BJ (cell line): ENCODE measurements at places on chromosomes 12 and 14.

DNA sequence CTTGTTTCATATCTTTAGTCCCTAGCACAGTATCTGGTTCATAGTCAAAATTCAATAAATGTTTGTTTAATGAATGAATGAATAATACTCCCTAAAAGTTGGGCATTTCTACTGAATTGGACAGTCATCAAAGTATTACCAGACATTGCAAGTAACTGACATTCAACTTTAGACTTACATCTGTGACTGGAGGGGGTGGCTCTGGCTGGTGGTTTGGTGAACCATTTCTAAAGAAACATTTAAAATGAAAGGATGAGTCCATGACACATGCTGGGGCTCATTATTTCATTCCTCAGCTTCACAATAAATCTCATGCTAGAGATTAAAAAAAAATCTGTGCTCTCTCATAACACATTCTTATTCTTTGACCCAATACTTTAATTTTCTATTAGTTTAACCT is 20.6 kb upstream of the CSRNP2 start:
- DNase-seq = no peak

- DNase-seq = no peak
Observed at GRCh38 chr14:51314321-51315015, 74.4 kb downstream of the TMX1 start.

DNA sequence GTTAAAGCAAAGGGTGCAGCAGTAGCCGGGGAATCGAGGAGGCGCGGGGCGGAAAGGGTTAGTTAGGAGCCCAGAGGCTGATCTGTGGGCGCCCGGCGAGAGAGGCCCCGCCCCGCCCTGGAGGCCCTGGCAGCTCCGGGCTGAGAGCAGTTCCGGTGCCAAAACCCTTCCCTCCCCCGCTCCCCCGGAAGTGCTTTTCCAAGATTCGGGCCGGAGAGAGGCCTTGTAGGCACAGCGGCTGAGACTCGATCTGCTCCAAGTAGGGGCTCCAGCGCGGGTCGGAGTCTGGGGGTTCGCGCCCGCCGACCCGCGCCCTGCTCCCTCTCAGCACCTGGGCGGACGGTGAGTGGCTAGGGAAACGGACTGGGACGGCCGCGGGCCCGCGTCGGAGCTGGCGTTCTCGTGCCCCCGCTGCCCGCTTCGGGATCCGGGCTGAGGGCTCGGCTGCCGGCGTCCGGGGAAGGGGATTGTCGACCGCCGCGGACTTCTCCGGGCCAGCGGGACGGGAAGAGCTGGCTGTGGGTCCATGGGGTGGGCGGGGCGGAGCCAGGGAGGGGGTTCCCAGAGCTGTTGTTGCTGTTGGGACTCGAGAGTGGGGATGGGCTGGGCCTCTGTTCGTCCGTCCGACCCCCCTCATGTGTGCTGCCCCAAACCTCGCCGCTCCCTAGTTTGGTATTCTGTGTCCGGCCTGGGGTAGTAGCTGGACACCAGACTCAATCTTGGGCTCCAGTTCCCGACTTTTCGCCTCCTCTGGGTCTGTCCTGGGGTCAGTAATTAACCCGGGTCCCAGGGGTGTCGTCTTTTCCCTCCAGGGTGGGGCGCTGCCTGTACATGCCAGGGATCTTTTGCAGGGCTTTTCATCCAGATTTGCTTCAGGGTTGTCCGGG is at the start of gene FRS2:
Gene FRS2, plus strand, starts transcription at position 200 of the 887 bp plus-strand sequence. CDS start 98,643 bp downstream, outside the sequence.
- DNase-seq = no peak

DNA sequence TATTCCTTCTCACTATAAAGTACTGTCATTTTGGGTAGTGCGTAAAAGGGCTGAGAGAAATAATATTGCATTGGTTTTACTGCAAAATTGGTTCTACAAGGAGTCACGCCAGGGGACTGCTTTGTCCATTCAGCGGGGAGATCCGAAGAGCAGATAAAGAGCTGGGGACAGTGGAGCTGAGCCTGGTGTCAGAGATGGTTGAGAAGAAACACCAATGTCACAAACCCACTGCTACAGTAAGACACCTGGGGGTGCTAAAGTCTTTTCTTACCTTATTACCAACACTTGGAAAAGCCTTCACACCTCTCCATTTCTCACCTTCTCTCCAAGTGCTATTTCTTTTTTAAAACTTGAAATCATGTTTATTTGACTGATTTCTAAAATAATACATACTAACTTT is 14.1 kb downstream of the IL31 start:
- no peak for DNase-seq

GRCh38 chr14:42319996-42320395 is 713.3 kb downstream of the LRFN5 start:
- no peak for DNase-seq

- no peak for DNase-seq
Observed at GRCh38 chr12:34335819-34336262, 313.5 kb downstream of the ALG10 start.

DNA sequence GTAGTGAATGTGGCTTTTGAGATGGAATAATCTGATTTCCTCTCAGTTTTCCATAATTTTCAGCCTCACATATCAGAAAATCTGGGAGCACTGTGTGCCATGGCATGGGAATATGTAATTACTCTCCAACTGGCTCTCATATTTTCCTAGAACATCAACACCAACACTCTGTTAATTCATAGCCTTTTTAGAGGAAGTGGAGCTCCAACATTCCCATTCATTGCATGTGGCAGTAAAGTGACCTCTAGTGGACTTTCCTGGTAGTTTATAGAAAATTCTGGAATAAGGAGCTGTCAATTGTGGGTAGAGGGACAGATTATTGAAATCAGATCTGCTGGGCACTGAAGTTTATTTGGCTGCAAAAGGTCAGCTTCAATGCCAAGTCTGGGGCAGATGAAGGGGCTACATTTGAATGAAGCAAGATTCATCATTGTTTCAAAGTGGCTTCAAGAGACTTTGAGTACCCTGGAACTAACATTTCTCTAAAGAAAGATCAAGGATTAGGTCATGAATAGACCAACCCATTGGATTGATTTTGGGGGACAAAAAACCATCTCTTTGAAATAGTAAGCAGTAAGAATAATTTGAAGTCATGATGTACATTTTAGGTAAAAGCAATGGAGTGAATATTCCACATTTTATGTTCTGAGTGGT is 23.6 kb upstream of the USP44 start:
- DNase-seq = no peak

- DNase-seq = no peak
Observed at GRCh38 chr14:89909586-89909985, 44.9 kb downstream of the EFCAB11 start.

- DNase-seq = no peak
Observed at GRCh38 chr14:51203881-51204280, 36.2 kb upstream of the TMX1 start.

DNA sequence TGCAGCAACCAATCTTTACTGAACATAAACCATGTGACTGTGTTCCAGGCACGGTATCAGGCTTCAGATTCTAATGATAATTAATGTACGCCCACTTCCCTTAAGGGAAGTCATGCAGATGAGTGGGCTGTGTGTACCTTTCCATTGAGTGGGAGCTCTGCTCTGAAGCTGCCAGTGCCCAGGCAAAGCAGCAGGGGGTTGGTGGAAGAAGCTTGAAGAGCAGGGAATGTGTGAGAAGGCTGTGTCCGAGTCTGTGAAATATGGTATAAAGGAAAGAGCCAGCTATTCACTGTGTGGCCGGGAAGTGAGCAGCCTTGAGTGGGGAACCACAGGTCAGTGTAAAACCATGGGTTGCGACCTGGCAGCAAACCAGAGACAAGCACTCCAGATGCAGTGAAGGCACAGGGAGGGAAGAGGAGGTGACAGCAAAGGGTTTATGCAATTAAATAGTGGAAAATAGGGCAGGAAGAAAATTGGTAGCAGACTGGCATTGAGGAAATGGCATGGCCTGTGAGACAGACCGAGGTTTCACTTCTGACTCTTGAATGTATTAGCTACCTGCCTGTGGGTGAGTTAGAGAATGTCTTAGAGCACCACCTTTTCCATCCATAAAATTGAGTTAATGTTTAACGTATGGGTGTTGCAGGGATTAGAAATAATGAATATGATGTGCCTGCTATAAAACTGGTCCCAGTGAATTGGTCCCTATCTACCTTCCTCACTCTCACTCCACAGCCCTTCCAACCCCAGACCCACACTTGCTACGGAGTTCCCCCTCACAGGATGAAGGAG is 116.4 kb downstream of the NTF3 start:
- DNase-seq = no peak

DNA sequence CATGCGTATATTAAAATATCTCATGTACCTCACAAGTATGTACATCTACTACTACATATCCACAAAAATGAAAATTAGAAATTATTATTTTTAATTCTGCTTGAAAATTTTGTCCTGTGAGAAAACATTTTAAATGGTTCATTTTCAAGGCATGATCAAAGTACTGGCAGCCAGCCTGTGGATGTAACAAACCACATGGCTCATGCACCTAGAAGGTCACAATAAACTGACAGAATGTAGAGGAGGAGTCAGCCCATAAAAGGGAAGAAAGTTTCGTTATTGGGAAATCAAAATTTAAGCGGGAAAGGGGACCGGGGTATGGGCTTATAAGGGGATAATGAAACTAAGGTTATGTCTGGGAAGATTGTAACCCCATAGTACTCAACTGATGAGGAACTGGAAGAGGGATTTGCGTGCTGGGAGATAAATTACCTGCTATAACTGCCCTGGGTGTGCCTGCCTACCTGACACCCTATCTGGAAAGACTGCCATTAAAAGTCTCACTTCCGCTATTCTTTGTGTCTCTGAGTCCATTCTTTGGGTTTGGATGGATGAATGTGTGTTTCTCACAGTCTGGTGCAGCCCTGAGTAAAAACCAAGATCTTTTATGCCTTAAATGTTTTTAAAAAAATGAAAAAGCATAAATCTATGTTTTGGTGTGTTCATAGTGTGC is 62.2 kb upstream of the PCED1B start:
- no peak for DNase-seq

GRCh38 chr14:32078023-32078857 is 1.1 kb downstream of the ARHGAP5 start:
- DNase-seq = no peak

GRCh38 chr14:43651185-43651787 is 855.8 kb downstream of the FSCB start:
- no peak for DNase-seq

DNA sequence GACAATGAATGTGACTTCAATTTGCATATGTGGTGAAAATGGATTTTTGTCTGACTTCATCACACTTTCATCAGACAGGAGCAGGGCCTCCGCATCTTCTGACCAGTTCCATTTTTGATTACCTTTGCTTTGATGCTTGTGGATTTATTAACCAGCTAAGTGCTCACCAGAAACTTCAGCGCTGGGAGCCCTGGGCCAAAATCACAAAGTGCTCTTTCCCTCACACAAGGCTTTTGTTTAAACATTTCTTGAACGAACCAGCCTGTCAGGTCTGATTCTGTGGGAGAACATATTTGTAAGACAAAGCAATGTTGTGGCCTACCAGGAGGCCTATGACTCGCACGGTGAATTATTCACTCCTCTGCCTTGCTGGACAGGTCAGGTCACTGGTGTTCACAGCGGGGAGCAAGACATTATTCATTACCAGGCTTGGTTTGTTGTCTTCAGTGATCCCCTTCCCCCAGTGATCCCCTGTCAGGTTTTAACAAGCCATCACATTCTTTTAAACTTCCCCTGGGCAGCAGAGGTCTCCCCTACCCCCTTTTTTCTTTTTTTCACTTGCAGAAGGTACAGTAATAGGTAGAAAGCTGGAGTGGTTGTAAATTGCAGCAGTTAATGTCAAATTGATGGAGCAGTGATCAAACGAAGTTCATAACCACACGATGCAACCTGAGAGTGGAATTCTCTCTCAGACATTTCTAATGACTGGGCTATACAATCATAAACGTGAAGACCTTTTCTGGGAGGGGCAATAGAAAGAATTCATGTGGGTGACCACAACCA is 167.5 kb upstream of the PRICKLE1 start:
- peak; percentile 71 for DNase-seq

- no peak for DNase-seq
Observed at GRCh38 chr12:62928632-62929031, 6.3 kb downstream of the PPM1H start.

DNA sequence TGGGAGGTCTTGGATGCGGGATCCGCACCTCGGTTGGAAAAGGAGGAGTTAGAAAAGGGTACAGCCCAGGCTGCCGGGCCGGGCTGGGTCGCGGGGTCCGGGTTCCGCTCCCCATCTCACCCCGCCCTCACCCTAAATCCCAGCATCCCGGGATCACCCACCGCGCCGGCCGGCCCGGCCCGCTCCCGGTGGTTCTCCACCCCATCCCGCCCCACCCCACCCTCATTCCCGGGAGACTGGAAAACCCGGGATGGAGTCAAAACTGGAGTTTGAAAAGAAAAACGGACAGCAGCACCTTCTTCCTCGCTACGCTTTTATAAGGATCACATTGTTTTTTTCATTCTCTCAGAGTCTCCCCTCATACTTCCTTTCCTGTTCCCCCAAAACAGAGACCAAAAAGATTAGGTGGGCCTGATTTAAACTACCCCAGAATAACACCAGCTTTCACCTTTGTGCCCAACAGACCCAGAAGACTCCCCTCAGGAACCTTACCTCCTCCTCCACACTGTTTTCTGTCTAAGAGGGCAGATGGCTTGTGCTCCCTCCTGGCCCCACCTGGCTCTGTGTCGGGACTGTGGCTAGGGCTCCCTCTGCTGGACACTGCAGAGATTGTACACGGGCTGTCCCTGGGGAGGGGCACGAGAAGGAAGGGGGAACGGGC is 2.8 kb downstream of the GLI1 start:
- peak; percentile 37 for DNase-seq

DNA sequence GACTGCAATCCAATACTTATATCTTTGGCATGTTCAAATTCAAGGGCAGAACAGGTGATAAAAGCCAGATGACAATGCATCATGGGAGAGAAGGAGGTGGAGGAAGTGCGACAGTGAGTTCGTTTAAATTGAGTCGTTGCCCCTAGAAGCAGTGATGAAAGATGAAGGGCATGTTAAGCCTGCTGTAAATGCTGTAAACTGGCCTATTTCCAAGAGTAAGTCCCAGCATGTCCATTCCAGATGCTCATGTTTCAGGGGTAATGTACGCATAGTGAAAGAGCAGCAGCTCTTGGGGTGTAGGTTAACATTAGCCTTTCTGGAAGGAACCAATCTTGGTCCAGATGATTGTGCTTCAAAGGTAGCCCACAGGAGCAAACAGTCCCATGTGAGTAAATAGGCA is 97.1 kb downstream of the C2CD5 start:
- no peak for DNase-seq

- DNase-seq = no peak
Observed at GRCh38 chr12:40002178-40003169, 103.4 kb downstream of the SLC2A13 start.

DNA sequence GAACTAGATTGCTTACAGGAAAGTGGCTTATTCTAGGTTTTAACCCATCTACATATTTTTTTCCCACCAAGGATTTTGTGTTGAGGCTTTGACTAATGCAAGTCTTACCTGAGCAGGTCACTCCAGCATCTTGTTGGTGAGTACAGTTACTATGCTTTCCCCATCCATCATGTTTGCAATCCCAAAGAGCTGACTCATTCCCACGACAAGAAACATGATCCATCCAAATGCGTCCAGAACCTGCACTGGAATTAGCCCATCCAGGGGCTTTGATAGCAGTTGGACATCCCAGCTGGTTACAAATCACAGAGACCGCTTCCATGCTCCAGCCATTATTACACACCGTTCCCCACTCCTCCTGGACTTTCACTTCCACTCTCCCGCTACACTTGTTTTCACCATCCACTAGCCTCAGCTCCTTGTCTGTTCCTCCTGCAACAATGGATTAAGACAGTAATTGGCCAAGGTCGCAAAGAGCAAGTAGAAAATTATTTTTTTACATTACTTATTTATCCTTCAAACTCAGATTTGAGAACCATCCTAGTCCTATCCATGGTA is 2.5 kb downstream of the CD163 start:
- DNase-seq = no peak
